ENCODE measurements at places on chromosomes 5 and 9. TPM values are rescaled to one million over a fixed set of nuclear protein-coding genes. Genes with fewer than 3 reads are reported as not detected.

The CDX1 gene
- polyA plus RNA-seq, result 0.09 TPM

- no peak for DNase-seq
These were observed 471.8 kb upstream of the ACO1 start for GRCh38 chr9:31912636-31913035.

DNA sequence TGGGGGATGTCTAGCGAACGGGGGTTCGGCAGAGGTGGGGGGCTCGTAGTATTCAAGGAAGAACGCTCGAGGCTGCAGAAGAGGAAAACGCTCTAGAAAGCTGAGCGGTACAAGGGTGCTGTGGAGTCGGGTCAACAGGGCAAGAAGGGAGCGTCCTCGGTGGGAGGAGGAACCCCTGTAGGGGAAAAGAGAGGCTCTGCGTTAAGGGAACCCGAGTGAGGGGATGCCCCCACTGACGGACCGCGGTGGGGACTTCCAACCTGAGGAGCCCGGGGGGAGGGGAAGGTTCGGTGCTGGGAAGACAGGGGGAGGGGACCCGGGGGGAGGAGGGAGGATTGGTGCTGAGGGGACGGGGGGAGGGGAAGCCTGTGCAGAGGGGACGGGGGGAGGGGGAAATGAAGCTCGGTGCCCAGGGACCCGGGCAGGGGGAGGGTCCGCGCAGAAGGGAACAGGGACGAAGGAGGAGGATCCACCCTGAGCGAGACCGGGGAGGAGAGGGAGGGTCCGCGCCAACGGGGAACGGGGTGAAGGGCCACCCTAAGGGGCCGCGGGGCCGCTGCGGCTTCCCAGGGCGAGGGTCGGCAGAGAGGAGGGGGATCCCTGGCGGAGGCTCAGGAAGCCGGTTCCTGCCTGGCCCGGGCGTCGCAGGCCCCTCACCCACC, 621 bp downstream of the NR6A1 start:
- DNase-seq, result no peak

DNA sequence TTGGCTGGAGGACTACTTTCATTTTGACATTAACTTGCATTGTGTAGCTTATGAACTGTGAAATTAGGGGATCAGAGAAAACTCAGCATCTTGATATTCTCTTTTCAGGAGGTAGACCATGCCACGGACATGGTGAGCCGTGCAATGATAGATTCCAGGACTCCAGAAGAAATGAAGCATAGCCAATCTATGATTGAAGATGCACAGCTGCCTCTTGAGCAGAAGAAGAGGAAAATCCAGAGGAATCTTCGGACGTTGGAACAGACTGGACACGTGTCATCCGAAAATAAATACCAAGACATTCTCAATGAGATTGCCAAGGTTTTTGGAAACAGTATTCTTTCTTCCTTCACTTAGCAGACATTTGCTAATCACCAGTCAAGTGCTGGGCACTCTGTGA, 20.6 kb upstream of the F2R start:
- DNase-seq, result no peak

GRCh38 chr5:93053825-93054224, 527.2 kb downstream of the NR2F1-AS1 start:
- peak; percentile 94 for DNase-seq

GRCh38 chr5:148482697-148483462, 99.1 kb downstream of the FBXO38 start:
- DNase-seq, result peak; percentile 23

- DNase-seq, result no peak
These were observed 282.5 kb downstream of the ICE1 start for GRCh38 chr5:5705010-5705409.

The CEMIP2 gene
- polyA plus RNA-seq, result 38.7 TPM

DNA sequence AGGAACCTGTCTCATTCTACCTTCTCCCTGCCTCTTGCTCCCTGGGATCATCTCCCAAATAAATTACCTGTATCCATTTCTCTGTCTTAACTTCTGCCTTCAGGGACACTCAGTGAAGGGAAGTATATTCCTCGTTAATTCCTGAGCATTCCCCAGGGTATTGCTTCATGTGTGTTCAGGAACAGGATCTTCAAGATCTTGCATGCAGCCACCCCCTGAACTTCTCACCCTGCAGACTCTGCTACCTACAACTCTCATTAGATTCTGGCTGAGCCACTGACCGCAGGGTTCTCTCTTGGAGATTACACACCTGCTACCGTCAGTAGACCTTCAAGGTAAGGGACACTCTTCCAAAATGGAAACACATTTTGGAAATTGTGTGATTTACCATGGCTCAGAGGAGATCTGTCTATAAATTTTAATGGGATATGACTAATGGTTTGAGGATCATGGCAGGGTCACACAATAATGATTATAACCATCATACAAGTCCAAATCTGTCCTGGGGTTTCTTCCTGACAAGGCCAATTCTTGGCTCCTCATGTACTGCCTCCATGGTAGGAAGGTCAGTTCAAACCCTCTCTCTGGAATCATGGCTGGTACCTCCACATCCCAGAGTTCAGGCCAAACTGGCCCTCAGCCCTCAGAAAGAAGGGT, 38.9 kb upstream of the UGCG start:
- DNase-seq, result no peak

DNA sequence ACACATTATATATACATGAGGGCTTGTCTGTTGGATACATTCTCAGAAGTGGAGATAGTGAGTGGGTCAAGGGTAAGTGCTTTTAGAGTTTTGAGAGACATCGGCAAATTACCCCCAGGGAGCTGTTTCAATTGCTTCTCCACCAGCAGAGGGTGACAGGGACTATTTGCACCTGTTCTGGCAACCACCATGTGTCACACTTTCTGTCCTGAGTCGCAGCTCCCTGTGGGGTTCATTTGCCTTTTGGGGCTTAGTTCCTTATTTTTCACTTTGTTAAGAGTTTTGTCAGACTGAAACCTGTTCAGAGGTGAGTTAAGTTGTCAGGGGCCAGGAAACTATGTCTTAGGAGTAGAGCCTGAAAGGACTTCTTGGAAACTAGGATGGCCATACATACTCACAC, 20.1 kb upstream of the SLC36A1 start:
- DNase-seq, result no peak

The DRD1 gene
- 0.19 TPM for polyA plus RNA-seq

DNA sequence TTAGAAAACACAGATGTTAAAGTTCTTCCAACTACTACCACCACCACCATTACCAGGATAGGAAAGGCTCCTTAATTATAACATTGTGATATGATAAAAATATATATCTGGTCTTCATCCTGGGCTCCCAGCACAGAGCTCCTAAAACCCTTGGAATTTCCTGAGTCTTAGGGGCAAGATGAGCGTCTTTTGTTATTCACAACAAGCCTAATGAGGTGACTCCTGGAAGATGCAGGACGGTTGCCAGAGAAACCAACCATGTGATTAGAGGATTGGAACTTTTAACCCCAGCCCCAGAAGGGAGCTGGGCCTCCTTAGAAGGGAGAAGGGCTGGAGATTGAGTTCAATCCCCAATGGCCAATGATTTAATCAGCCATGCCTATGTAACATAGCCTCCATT, 148.0 kb upstream of the ADRA1B start:
- no peak for DNase-seq

GRCh38 chr9:132756214-132756845, 86.1 kb downstream of the GTF3C4 start:
- DNase-seq, result no peak

DNA sequence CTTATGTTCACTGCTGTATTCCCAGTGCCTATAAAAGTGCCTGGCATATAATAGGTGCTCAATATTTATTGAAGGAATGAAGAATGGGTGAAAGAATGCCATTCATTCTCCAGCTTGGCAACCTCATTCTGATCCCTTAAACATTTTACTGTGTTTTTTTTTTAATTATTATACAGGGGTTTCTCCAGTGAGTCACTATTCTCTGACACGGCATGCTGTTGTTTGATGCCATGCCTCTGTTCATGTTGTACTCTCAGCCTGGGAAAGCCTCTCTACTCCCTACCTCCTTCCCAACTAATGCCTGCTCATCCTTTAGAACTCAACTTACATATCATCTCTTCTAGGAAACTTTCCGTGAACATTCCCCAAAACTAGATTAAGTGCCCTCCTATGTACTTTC, 70.2 kb upstream of the PHF24 start:
- no peak for DNase-seq

GRCh38 chr5:150126199-150126920, 29.3 kb downstream of the PDGFRB start:
- no peak for DNase-seq

GRCh38 chr9:137972988-137973470, 95.4 kb downstream of the CACNA1B start:
- DNase-seq, result no peak

- peak; percentile 76 for DNase-seq
These were observed 93.3 kb upstream of the MAP1B start for GRCh38 chr5:72013766-72014624.

GRCh38 chr9:95822583-95823431, 52.7 kb upstream of the ERCC6L2 start:
- peak; percentile 96 for DNase-seq

DNA sequence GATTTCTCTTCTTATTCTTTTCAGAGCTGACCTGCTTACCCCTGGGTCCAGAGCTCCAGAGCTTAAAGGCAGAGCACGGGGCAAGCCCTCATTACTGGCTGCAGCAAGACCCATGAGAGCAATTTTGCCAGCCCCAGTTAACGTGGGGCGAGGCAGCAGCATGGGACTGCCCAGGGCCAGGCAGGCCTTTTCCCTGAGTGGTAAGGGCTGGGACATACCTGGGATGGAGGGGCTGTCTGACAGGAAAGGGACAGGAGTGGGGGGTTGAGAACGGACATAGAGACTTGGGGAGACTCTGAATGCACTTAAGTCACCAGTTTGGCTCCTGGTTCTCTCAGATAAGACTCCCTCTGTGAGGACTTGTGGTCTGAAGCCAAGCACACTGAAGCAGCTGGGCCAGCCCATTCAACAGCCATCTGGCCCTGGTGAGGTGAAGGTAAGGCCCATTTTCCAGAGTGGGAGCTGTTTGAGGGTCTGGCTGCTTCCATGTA, 26.2 kb downstream of the HMGXB3 start:
- DNase-seq, result no peak

The CAMK2A gene
- polyA plus RNA-seq, result 1.5 TPM

- DNase-seq, result no peak
These were observed 169.4 kb downstream of the PAPPA start for GRCh38 chr9:116323012-116323411.

- DNase-seq, result peak; percentile 51
These were observed 205.5 kb upstream of the CDKN2B start for GRCh38 chr9:22214497-22215031.

The C5orf15 gene
- 87.2 TPM for polyA plus RNA-seq

GRCh38 chr5:99063737-99064136, 134.9 kb upstream of the CHD1 start:
- DNase-seq, result no peak

GRCh38 chr9:2014696-2015580, at the start of gene SMARCA2:
TSS of gene SMARCA2 (plus strand) at chr9:2015347. CDS start at chr9:2029023, 13,676 bp downstream.
- peak; percentile 95 for DNase-seq

DNA sequence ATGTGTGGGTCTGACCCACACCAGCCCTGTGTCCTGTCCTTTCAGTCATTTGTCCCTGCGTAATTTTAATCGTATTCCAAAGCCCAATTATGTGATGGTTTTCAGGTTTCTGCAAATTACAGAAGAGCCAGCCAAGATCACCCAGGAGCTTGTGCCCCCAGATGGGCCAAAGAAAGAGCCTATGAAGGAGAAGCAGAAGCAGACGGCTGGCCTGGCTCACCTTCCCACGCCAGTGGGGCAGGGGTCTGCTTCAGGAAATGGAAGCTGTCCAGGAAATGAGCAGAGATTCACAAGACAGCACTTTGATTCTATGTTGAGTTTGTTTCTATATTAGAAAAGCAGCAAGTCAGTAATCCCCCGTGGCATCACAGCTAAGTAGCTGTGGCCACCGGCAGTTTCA, 11.7 kb downstream of the S1PR3 start:
- DNase-seq, result no peak

The PTPRD gene
- 0.35 TPM for polyA plus RNA-seq

The FOXD4L5 gene
- polyA plus RNA-seq, result not detected

The TNFSF15 gene
- polyA plus RNA-seq, result 0.76 TPM

- no peak for DNase-seq
These were observed 1.7 kb downstream of the RGS14 start for GRCh38 chr5:177359451-177359851.

DNA sequence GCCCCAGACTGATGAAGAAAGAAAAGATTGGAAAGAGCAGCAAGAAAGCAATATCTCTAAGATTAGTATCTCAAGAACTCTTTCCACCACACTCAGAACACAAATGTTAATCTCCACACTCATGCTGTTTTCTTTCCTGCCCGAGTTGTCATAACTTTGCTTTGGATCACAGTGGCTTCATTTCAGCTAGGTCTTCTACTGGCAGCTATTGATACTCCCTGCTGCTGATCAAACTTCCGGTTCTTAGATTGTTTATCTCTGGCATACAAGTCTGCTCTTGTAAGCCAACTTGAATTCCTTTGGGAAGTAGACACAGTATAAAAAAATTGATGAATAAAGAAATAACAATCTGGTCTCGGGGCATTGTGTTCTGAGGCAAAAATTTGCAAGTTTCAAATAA, 77.7 kb upstream of the SPEF2 start:
- DNase-seq, result no peak

The ACTBL2 gene
- 0.03 TPM for polyA plus RNA-seq

- DNase-seq, result no peak
These were observed 30.2 kb downstream of the CYSTM1 start for GRCh38 chr5:140205216-140205615.

The SHROOM1 gene
- polyA plus RNA-seq, result 6.2 TPM

DNA sequence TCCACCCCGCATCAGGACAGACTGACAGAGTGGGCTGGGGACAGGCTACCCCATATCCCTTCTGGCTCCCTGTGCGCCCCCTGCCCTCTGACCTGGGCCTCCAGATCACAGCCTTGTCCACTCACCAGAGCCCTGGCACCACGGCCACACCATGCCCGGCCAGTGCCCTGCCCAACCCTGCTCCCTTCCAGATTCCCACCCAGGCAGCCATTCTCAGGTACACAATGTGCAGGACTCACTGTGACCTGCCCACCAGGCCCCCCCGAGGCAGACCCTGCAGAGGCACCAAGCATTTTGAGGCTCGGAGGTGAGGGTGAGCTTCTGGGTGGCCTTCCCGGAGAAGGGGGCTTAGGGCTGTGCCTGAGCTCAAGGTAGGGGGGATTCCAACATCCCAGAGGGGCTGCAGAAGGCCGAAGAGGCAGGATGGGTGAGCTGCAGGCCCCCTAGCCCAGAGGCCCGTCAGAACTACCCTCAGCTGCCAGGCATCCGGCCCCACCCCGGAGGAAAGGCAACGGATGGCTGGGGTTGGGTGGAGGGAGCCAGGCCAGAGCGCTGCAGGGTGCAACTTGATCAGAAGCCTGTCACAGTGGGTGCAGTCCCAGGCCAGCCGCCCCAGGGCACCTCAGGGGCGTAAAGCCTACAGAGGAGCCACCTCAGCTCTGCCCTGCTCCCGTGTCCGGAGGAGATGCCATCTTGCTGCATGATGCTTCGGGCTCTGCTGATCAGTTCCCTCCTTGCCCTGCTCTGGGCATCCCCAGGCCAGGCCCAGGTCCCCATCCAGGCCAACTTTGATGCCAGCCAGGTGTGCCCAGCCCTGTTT, at the start of gene LCNL1:
Gene LCNL1 (plus strand): TSS at position 762 of the 820 bp plus-strand sequence. CDS start 594 bp downstream, outside the sequence.
- no peak for DNase-seq

GRCh38 chr9:15982182-15982581, 429.3 kb downstream of the CCDC171 start:
- DNase-seq, result no peak

- no peak for DNase-seq
These were observed 118.8 kb upstream of the MTAP start for GRCh38 chr9:21683484-21684175.

Measured in fibroblast of lung (primary cell).